ENCODE measurements at places on chromosomes 5 and 9.

GRCh38 chr5:79853676-79854418, 137.2 kb downstream of the MTX3 start:
- no peak for DNase-seq

- DNase-seq, result no peak
Measured at GRCh38 chr5:126963822-126964375, 66.5 kb downstream of the MARCHF3 start.

- DNase-seq, result no peak
Measured at GRCh38 chr5:14851999-14852526, 19.5 kb downstream of the ANKH start.

DNA sequence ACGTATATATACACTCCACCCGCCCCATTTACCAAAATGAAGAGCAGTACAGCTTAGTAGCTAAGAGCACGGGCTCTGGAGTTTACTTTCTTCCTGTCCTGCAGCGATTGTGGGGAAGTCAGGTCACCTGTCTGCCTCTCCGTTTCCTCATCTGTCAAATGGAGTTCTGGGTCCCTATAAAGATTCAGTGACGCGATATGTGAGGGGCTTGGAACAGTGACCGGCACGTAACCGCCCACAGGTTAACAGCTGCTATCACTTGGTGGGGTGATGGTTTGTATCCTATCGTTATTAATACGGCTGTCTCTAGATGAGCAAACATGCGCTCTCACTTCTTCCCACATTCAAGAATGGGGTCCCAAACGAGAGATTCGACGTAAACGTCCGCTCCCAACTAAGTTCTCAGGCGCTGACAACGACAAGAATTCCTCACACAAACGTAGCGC, 426 bp downstream of the FAM114A2 start:
- no peak for DNase-seq

GRCh38 chr5:88394536-88395175, 126.0 kb upstream of the TMEM161B start:
- DNase-seq, result no peak

DNA sequence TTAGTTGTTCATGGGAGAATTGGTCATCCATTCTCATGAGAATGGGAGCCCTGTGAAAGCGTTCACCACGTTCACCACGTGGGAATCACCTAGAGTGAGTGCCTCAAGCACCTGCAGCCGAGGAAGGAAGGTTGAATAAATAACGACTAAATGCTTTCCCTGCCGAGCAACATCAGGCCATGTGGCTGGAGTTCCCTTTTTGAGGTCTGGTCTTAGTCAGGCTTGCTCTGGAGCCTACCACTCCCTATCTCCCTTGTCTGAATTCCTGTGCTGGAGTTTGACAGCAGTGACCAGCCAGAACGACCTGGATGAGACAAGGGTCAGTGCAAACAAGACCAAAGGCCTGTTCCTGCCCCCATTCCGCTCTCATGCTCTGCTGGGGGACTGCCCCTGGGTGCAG, 28.5 kb downstream of the KCNMB1 start:
- peak; percentile 57 for DNase-seq

DNA sequence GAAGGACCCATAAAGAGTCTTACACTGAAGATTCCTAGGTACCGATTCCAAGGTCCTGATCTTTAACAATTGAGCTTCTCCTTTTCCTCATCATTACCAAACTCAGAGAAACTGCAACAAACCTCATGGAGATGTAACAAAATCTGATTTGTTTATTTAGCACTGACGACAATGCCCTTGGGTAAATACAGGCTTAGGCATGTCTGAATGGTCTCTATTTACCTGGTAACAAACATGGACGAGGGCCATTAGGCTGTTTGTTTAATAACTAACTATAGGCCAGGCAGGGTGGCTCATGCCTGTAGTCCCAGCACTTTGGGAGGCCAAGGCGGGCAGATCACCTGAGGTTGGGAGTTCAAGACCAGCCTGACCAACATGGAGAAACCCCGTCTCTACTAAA, 333.3 kb downstream of the AGTPBP1 start:
- DNase-seq, result no peak

DNA sequence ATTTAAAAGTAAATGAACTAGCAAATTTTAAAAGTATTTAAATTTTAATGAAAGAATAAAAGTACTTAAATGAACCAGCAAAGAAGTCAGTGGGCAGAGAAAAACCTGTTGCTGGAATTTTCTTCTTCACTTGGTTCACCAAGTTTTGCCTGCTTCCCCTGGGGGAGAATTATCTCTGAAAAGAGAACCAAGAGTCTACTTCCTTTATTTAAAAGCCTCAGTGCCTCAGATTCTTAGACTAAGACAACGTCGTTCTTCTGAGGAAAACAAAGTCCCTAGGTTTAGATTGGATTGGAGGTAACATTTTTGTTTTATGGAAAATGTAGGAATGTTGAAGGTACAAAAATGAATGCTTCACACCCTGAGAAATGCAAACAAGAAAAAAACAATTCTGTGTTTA, 7.4 kb upstream of the KLF4 start:
- no peak for DNase-seq

DNA sequence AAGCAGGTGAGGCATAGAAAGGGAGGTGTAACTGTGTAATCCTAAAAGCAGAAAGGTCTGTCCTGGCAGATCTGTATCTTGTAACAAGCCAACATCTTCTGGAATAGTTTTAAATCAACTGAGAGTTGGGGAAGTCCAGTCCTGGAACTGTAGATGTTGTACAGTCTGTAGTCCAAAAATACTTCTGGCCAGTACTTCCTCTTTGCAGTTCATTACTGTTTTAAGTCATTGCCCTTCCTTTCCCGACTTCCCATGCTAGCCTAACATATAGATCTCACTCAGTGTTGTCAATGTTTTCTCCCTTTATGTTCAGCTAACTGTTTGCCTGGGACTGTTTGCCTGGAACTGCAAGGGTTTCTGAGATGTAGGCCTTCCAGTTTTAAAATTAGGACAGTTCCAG, 168.5 kb upstream of the ISL1 start:
- no peak for DNase-seq

- DNase-seq, result no peak
Measured at GRCh38 chr5:8870349-8870958, 675.4 kb downstream of the SEMA5A start.

DNA sequence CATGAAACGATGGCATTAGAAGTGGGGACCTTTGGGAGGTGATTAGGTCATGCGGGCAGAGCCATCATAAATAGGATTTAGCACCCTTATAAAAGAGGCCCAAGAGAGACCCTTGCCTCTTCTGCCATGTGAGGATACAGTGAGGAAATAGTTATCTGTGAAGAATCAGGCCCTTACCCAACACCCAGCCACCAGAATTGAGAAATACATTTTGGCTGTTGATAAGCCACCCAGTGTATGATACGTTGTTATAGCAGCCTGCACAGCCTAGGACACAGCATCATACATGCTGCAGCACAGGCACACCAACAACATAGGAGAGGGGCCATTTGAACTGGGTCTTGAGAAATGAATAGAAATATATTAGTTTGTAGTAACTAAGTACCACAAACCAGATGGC, 8.0 kb upstream of the MAMDC2 start:
- no peak for DNase-seq

- DNase-seq, result no peak
Measured at GRCh38 chr9:92636627-92637026, 33.3 kb downstream of the IPPK start.

DNA sequence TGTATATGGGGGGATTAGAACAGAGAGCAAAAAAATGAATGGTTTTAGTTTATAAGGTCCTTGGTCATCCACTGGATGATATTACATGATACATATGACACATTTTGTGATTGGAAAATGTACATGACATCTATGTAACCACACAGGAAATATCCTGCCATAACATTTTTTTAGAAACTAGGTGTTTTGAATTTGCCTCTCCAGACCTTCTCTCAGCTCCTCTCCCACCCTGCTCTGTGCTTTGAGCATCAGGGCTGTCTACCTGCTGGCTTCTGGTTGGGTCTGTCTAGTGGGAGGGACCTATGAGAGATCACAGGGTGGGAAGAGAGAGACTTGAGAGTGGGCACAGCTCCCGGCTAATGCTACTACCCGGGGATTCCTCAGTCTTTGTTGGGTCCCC, 24.4 kb downstream of the AKNA start:
- no peak for DNase-seq

GRCh38 chr9:106019702-106020101, 325.4 kb downstream of the TMEM38B start:
- DNase-seq, result no peak

- no peak for DNase-seq
Measured at GRCh38 chr9:71683598-71684235, 84.6 kb downstream of the CEMIP2 start.

GRCh38 chr5:135382981-135383380, 16.1 kb downstream of the MACROH2A1 start:
- no peak for DNase-seq

DNA sequence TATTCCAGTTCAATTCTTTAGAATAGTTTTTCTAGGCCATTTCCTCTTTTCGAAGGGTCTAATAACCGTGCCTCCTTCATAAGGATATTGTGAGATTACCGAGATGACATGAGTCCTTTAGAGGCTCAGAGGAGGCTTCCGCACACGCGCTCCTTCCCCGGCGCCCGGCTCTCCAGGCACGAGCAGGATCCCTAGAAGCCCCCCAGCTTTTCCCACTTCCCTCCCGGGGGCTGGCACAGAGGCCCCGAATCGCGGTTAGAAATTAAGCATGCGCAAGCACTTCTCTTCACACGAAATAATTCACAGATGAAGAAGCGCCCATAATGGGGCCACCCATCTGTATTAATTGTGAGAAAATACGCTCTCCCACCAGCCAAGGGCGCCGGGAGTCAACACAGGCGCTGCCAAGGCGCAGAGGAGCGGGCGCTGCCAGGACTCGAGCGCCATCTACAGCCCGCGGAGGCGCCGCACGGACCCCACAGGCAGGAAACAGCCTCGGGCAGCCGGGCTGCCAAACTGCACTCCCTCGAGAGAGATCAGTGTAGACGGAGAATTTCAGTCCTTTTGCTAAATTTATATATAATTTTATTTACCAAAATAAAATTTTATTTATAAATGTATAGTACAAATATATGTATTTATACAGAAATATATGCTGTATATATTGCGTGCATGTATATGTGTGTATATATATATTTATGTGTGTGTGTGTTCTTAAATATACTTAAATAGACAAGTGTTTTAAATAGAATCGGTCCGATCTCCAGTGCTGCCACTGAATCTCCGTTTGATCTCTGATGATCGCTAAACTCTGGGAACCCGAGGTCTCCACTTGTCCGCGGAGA, 258.1 kb upstream of the NFIL3 start:
- DNase-seq, result peak; percentile 35

DNA sequence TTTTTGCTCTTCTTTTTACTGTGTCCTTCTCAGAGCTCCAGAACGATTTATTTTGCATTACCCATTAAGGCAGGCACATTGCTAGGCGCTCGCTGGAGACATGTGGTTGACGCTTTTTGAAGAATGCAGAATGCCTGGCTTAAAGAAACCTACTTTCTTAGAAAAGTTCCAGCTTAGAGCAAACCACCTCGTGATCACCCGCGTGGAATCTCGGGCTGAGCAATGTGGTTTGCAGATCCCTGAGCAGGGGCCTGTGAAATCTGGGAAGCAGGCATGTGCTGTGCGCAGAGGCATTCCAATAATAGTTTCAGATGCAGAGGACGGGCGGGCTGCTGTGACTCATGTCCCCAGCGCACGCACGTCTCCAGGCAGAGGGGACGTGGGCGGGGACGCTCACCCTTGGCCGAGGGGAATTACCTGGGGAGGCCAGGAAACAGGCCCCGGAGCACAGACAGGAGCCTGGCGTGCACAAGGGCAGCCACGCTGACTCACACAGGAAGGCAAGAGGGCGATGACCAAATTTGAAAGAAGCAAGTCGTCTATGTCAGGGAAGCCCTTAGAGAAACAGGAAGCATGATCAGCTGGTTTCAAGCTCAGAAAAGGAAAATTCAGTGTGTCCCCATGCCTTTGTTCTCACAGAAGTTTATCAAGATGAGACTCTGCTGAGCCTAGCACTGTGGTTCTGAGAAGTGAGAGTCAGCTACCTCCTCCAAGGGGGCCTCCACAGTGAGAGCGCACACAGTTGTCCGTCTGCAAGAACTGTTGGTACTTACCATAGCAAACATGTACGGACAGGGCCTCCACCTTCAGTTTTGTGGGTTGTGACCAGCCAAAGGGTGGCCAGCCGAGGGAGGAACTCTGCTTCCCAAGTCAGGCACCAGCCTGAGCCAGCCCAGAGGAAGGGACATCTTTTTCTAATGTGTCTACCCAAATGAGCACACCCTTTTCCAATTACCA, 218.6 kb downstream of the PIK3R1 start:
- DNase-seq, result peak; percentile 99

GRCh38 chr5:126525630-126526245, 69.3 kb downstream of the ALDH7A1 start:
- no peak for DNase-seq

DNA sequence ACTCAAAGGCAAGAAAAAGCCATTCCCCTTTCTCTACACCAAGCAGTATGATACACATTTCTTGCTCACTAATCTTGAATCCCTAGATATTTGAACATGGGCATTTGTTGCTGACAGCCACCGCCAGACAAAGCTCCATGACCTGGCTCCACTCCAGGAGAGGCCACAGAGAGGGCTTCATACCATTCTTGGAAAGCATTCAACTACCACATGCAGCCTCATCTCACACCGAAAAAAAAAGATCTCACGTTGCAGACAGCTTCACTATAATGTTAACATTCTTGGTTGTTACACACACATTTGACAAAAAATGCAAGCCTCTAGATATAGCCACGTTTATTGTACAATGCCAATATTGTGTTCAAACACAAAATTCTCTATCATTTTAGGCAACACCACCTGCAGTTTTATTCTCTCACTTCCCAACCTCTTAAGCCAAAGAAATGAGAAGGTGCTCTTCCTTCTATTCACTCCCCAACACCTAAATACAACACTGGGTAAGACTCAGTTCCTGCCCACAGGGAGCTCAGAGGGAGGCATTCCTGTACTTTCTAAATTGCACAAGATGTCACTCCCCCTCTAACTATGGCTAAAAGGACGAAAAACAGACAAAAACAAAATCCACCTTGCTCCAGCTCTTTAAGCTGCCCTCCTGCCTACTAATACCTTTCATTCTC, 222.4 kb downstream of the TSSK1B start:
- no peak for DNase-seq

- no peak for DNase-seq
Measured at GRCh38 chr5:69050214-69050613, 43.6 kb upstream of the SLC30A5 start.

- no peak for DNase-seq
Measured at GRCh38 chr9:90499761-90500160, 142.9 kb downstream of the DIRAS2 start.

DNA sequence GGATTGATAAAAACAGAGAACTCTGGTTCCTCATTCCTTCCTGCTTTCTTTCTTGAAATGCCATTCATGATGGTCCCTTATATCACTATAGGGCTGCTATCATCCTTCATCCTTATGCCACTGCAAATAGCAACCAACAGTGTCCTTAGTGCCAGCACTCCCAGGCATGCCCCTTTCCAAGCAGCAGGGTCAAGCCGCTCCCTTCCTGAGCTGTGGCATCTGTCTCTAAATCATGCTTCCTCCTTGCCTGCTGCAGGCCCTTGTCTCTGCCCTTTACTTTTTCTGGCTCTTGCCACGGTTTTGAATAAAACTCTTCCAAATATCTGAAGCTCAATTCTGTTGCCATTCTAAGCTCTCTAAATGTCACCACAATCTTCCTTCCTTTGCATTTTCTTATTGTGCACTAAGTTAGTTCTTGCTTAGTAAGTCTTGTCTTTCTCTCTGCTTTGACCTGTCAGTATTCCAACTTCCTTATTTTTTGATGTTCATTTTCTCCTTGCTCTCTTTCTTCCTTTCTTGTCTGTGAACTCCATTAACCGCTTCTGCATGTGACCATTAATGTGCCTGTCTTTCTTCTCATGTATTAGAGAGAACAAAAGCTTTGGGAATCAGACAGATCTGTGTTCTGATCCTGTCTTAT, 19.9 kb downstream of the TLR4 start:
- DNase-seq, result no peak

- peak; percentile 91 for DNase-seq
Measured at GRCh38 chr9:78097541-78097940, 65.9 kb upstream of the GNAQ start.
